ENCODE measurements at places on chromosomes 7 and 10. TPM values are rescaled to one million over a fixed set of nuclear protein-coding genes. Genes with fewer than 3 reads are reported as not detected.

- no peak for DNase-seq
Measured at GRCh38 chr7:55078465-55079372, 59.9 kb downstream of the EGFR start.

DNA sequence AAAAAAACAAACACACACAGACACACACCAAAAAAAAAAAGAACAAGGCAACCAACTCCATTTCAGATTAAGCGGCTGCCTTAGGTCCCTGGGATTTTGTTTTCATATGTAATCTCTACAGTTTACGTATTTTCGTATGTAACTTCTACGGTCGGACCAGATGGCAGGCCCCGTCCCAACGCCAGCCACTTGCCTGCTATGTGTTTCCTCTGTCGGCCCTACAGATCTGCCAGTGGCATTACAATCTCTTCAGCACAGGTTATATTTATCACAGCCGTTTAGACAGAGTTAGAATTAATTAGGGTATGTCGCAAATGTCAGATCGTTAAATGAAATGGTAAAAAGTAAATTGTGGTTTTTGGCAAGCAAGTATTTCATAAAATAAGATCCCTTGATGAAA, 99.3 kb downstream of the DNAJB6 start:
- DNase-seq, result no peak

TUBB8 gene
- total RNA-seq, result not detected

GRCh38 chr7:151068069-151068773, 8.8 kb downstream of the SLC4A2 start:
- DNase-seq, result no peak

DNA sequence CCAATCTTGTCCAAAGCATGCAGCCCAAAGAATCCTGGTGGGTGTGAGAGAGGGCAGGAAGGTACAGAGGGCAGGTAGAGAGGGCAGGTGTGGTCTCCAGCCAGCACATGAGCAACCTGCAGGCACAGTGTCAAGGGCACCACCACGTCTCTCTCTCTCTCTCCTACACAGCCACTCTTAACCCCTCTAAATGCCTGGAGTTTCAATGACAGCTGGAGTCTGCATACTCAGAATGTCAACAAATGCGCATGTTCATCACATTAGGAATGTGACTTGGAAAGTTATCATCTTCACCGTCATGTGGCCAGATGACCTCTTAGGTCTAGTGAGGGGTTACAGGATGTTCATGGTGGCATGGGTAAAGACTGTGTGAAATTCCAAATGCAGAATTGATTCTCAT, 456.8 kb downstream of the SORCS1 start:
- no peak for DNase-seq

DNA sequence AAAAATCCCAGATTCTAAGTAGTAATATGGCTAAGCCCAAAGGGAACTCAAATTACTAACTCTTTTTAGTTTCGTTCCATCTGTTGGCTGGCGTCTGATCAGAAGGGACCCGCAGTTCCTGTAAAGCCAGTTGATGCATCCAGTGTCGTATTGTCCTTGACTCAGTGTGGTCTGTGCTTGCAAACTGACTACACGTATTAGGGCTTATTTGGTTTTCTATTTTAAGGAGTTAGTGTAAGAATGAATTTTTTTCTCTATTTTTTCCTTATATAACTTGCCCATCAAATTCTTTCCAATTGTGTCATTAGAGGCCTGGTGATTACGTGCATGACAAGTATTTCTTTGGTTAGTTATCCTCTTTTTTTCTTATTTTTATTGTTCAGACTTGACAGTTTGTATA, 9.7 kb downstream of the ABCA13 start:
- DNase-seq, result no peak

- DNase-seq, result no peak
Measured at GRCh38 chr10:128173386-128173785, 47.2 kb upstream of the MKI67 start.

GRCh38 chr7:13161125-13161524, 473.7 kb downstream of the ARL4A start:
- no peak for DNase-seq

- DNase-seq, result no peak
Measured at GRCh38 chr10:130898381-130898780, 413.1 kb downstream of the TCERG1L start.

GRCh38 chr10:63758080-63758479, 236.9 kb downstream of the REEP3 start:
- no peak for DNase-seq

DNA sequence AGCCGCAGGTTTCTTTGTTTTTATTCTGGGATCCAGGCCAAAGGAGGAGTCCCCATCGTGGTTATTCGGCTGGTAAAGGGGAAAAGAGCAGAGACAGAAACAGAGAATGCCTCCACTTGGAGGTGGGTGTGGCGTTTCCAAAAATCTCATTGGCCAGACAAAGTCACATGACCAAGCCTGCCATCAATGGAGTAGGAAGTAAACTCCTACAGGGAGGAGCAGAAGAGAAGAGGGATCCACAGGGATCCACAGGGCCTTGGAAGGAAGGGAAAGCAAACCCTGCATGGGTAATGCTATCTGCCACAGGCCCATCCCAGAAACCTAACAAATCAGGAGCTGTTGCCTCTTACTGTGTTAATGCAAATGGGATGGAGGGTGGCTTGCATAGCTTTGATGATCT, 425.7 kb upstream of the GALNT17 start:
- DNase-seq, result no peak

CTTNBP2 gene
- total RNA-seq, result 7.9 TPM

GRCh38 chr7:2613931-2614600, 17.7 kb upstream of the TTYH3 start:
- DNase-seq, result no peak

ZNF467 gene
- total RNA-seq, result 10.9 TPM

- no peak for DNase-seq
Measured at GRCh38 chr7:127417346-127417745, 24.8 kb upstream of the ZNF800 start.

- DNase-seq, result no peak
Measured at GRCh38 chr10:11212288-11213085, 194.8 kb downstream of the CELF2 start.

DNA sequence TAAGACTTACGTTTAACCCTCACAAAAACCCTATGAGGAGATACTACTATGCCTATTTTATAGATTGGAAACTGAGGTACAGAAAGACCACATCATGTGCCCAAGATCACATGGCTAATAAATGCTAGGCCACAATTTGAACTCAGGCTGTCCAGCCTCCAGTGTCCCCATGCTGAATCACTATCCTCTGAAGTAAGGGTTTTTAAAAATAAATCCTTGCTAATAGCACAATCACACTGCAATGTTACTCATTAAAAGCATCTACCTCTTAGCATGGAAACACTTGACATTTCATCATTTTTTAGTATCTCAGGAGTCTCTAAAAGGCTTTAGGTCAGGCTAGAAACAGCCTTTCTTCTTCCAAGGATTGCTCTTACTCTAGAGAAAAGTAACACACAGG, 50.0 kb upstream of the PPP1R3C start:
- no peak for DNase-seq

DNA sequence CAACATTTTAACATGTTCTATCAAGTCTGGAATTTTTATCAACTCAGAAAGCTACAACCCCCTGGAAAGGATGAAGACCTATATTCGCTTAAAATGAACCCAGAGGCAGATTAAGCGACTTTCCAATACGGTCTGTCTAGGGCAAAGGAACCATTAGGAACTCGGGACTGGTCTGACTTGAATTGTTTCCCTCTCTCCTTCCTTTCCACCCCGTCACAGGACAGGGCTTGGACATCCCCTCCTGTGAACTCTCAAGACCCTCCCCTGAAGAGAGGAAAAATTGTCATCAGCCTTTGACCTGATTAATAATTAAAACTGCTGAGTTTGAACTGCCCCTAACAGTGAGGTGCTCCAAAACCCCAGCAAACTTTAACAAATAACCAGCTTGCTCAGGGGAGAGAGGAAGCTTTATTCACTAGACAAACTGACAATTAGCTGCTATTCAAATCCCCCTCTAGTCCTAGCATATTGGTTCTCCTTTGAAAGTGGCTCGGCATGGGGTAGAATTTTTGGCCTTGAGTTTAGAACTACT, 22.6 kb upstream of the SLF2 start:
- no peak for DNase-seq

TFEC gene
- total RNA-seq, result 8.0 TPM

SFTPA2 gene
- total RNA-seq, result 2.6 TPM

- no peak for DNase-seq
Measured at GRCh38 chr7:142795339-142795863, 24.6 kb downstream of the PRSS2 start.

DNA sequence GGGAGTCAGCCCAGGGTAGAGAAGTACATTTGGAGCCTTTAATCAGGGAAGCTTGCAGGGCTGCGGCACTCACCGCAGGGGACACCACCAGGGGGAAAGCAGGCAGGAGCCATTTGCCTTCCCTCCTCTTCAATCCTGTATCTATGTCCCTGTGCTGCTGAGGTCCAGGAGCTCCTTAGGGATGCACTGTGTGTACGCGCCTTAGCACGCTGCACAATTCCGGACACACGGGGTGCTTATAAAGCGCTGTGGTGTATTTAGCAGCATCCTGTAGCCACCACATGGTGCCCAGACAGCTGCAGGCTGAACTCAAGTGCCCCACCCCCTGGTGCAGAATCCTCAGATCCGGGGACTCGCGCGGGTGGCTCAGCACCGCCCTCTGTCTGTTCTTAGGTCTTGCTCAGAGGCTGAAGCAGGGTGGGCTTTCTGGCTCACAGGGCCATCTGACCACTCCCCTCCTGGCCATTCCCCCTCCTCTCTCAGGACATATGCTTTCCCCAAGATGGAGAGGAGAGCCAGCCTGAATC, 421.4 kb downstream of the SDK1 start:
- no peak for DNase-seq

DNA sequence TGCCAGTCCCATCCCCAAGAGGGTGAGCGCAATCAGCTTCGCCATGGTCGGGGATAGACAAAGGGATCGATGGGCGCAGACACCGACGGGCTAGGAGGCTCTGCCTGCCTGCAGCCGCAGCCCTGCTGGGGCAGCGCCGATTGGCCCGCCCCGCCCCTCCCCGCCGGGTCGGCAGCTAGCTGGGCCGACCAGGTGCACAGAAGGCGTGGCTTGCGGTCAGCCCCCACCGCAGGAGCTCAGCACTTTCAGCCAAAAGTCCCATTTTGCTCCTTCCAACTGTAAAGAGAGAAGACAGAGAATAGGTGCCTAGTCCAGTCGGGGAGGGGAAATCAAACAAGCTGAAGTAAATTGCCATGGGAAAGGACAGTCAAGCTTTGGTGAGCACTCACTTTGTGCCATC, at the start of gene PON1:
Gene PON1 (minus strand): TSS at position 102 of the 400 bp plus-strand sequence. CDS start 57 bp downstream, at position 45.
- no peak for DNase-seq

SHH gene
- total RNA-seq, result not detected

DNA sequence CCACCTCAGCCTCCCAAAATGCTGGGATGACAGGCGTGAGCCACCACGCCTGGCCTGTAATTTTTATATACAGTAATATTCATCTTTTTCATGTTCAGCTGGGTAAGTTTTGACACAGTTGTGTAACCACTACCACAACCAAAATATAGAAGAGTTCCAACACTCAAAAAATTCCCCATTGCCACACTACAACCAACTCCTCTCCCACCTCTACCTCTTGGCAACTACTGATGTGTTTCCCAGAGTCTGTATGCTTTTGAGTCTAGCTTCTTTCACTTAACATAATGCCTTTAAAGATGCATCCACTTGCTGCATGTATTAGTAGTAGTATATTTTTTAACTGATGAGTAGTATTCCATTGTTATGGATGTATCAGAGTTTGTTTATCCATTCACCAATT, 90.7 kb downstream of the SRPK2 start:
- no peak for DNase-seq

- no peak for DNase-seq
Measured at GRCh38 chr7:141360803-141361202, 190.4 kb upstream of the AGK start.

GNG11 gene
- 22.7 TPM for total RNA-seq

HHEX gene
- total RNA-seq, result 9.9 TPM

GRCh38 chr10:32199714-32200394, 143.6 kb upstream of the KIF5B start:
- DNase-seq, result no peak

- DNase-seq, result no peak
Measured at GRCh38 chr10:117254338-117254737, 13.4 kb downstream of the SLC18A2 start.

DNA sequence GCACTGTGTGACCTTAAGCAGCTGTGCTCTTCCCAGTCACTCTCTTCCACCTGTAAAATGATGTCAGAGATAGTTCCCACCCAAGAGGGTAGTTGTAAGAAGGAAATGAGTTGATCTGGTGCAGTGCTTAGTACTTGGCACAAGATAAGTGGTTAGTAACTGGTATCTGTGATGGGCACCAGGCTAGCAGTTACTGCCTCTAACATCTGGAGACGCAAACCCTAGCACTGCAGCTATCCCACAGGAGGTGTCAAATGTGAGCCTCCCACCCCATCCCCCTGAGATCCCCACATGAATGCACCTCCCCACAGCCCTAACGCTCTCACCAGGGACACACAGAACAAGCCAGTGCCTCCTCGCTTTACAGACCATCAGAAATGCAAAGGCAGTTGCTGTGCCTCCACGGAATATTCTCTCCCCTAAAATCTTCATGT, 72.0 kb downstream of the KCNMA1 start:
- DNase-seq, result no peak

ANKRD7 gene
- 0.48 TPM for total RNA-seq

- no peak for DNase-seq
Measured at GRCh38 chr7:32023376-32023775, 46.8 kb downstream of the PDE1C start.

DNA sequence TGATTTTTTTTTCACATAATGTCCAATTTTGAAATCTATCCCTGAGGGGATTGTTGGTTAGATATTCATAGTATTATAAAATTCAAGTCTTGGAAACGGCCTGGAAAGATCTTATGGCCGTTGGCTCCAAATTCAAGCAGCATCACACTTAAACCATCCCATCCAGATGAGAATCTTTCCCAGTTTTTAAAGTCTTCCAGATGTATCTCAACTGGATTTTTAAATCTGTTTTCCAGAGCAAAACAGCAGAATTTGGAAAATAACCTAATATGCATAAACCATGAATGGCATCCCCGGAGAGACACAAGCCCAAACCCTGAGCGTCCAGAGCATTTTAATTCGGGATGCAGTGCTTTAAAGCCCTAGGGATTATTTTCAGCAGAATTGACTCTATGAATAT, 208.2 kb upstream of the PRKCQ start:
- no peak for DNase-seq

GRCh38 chr7:137360087-137360679, 16.6 kb upstream of the PTN start:
- no peak for DNase-seq

SLC12A9 gene
- 15.6 TPM for total RNA-seq

DNA sequence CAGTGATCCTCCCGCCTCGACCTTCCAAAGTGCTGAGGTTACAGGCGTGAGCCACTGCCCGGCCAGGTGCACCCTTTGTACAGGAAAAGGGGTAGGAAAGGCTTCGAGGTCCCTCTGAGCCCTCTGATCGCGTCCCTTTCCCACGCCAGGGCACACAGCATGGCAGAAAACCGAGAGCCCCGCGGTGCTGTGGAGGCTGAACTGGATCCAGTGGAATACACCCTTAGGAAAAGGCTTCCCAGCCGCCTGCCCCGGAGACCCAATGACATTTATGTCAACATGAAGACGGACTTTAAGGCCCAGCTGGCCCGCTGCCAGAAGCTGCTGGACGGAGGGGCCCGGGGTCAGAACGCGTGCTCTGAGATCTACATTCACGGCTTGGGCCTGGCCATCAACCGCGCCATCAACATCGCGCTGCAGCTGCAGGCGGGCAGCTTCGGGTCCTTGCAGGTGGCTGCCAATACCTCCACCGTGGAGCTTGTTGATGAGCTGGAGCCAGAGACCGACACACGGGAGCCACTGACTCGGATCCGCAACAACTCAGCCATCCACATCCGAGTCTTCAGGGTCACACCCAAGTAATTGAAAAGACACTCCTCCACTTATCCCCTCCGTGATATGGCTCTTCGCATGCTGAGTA, 871 bp downstream of the POP7 start:
- no peak for DNase-seq

PAX4 gene
- total RNA-seq, result not detected

All from posterior vena cava (tissue), 2 donors.